Activated gamma-delta T cell treated with anti-CD3 and anti-CD28 coated beads, Interleukin-2, amount 50 U/mL, for 16 hours (primary cell): ENCODE measurements at places on chromosomes 6 and 20.

DNA sequence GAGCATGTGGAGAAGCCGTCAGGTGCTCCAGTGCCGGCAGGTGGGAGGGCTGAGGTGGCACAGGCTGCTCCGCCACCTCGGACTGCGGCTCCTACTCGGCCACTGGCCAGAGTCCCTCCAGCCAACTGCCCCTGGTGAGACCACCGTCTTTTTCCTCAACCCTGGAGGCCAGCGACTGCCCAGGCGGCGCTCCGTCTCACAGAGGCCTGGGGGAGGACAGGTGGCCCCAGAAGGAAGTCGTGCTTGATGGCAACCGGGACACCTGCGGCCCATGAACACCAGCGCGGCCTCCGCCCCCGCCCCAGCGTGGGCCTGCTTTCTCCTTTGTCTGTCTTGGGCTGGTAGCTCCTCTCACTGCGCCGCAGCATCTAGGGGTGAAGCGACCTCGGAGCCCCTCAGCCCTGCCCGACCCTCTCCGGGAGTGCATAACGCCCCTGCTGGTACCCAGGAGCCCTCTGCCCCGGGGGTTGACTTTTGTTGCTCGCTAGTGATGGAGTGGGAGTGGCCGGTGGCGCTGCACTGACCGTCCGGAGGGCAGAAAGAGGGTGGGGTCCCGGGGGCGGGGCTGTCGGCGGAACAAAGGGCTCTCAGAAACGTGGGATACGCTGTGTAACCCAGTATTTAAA lies 706 bp upstream of the TUBB2B start:
- no peak for DNase-seq

- no peak for DNase-seq
Measured at GRCh38 chr6:7762760-7763159, 36.9 kb downstream of the BMP6 start.

DNA sequence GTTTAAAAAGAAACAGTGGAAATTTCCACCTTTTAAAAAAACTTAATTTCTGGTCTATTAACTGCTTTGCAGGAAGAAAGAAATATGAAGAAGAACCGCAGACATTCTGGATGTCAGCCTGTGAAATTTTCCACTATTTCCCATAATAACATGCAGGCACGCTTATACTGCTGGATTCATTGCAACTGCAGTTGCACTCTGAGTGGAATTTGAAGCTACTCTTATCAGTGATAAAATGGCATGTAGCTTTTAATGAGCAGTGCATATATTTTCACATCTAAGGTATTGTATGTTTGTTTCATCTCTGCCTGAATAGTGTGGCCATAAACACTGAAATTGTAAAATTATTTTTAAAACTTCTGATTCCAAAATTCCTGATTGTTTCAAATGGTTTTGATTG lies 28.2 kb downstream of the NCOA3 start:
- DNase-seq = no peak

DNA sequence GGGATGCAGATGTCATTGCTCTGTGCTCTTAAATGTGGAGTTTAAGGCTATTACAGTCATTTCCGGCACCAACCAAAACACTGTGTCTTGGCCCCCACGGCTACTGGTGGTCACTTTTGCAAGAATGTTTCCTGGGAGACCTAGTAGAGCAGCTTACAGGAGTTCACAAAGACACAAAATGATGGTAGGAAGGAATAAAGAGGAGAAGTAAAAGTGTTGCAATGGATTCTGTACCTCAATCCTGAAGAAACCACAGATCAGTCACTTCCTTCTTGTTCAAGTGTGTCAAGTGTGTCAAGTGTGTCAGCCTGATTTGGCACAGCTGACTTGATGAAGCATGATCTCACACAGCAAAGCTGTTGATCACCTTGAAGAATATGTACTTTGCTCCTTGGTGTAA lies 344.0 kb downstream of the PLCB1 start:
- DNase-seq = no peak

GRCh38 chr6:161445021-161445799 lies 171.3 kb upstream of the AGPAT4 start:
- no peak for DNase-seq

DNA sequence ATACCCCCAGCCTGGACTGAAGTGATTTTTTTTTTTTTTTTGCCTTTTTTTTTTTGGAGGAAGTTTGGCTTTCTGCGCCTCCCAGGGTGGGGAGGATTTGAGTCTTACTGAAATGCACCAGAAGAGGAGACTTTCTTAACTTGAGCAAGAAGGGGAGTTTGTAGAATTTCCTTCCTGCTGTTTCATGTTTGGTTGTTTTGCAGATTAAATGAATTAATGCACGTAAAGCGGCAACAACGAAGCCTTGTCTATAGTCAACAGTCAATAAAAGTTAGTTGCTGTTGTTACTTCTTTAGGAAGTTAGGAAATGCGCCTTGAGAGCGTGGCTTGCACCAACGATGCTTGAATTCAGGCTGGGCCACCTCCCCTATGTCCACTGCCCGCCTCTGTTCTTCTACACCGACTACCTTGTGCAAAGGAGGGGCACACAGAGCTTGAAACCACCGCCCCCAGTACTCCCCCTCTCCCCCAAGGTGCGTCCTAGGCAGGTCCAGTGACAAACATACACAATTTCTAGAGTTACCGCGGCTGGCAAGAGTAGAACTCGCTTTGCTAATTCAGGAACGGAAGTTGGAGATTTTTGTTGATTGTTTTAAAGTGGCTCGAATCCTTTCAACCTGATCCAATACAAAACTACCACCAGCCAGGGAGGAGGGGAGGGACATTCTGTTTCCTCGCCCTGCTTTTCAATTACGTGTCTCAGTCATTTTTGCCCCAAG lies 830 bp upstream of the CYP24A1 start:
- no peak for DNase-seq

GRCh38 chr6:150880336-150880735 lies 14.8 kb downstream of the MTHFD1L start:
- no peak for DNase-seq

GRCh38 chr20:10449270-10449669 lies 14.2 kb downstream of the SLX4IP start:
- DNase-seq = no peak

GRCh38 chr6:160221423-160221822 lies 37.2 kb downstream of the SLC22A2 start:
- DNase-seq = no peak

DNA sequence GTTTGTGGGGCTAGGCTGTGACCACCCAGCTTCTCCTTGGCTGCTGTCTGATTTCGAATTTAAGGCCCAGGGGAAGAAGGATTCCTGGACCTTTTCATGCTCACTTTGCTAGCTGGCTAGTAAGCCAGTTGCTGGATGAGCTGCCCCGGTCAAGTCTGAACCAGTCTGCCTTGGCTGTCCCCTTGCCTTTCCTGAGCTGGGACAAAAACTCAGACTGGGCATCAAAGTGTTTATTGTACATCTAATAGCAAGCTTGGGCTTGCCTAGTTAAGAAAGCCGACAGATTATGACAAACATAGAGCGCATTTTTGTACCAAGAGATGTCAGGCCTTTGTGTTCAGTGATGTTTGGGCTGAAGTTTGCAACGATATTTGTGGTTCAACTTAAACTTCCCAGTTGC lies 750 bp upstream of the PAK5 start:
- DNase-seq = no peak

DNA sequence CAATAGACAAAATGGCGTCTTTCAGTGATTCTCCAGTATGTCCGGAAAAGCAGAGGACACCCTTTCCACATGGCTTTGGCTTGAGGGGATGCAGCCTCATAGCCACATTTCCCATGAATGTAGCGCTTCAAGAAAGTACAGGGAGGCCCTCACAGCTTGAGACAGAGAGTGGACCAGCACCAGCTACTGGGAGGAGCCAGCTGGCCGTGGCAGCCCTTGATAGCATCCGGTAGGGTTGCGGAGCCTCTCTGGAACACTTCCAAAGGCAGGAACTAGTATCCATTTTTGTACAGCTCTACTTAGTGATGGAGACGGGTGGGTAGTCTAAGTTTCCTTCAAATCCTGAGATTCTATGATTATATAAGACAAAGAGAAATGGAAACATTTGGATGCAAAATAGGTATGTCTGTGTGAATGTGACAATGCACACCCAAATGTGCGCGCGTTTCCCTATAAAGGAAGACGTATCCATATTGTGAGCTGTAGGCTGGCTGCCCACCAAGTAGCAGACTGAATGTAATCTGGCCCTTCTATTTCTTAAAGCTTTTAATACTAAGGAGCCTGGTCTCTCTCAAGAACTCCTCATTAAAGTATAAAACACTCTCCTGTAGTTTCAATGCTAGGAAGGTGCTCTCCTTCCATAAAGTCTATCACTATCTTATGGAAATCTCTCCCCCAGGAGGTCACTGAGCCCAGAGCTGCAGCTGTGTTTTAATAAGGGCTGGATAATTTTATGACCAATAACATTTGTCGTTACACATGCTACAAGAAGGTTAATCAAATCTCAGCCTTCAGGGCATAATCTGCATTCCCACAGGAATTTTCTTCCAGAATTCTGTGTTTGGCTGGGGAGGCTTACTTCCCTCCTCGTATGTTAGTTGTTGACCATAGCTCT lies 74.0 kb downstream of the SOBP start:
- DNase-seq = no peak

GRCh38 chr6:10595731-10596664 lies 74.8 kb downstream of the GCNT2 start:
- no peak for DNase-seq

DNA sequence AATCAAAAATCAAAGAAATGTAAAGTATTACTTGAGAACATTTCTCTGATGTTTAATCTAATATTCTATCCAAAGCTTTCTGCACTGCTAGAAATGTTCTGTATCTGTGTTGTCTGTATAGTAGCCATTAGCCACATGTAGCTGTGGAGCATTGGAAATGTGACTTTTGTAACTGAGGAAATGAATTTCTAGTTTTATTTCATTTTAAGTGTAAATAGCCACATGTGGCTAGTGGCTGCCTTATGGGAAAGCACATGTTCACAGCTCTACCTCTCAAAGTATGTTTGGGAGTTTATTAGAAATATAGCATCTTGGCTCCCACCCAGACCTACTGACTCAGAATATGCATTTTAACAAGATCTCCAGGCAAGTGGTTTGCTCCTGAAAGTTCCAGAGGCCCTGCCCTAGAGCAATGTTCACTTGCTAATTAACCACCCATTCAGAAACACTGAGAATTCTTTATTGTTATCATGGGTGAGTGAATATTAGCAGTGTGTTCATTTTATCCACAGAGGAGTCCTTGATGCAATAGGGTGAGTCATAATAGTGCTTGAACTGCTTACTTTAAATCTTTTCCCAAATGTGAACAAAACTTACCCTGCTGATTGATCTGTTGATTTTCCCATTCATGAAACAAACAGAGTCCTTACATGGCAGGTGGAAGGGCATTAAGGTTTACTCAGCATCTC lies 282.7 kb downstream of the PLCB1 start:
- no peak for DNase-seq

DNA sequence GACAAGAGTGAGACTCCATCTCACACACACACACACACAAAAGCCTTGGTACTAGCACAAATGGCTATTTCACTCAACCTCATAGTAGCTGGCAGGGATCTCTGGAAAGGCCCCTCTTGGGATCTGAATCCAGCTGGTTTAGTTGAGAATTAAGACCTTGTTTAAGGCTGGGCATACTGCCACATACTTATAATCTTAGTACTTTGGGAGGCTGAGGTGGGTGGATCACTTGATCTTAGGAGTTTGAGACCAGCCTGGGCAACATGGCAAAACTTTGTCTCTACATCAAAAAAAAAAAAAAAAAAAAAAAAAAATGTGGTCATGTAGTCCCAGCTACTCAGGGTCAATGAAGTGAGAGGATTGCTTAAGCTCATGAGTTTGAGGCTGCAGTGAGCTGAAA lies 628.3 kb downstream of the MMUT start:
- DNase-seq = no peak

DNA sequence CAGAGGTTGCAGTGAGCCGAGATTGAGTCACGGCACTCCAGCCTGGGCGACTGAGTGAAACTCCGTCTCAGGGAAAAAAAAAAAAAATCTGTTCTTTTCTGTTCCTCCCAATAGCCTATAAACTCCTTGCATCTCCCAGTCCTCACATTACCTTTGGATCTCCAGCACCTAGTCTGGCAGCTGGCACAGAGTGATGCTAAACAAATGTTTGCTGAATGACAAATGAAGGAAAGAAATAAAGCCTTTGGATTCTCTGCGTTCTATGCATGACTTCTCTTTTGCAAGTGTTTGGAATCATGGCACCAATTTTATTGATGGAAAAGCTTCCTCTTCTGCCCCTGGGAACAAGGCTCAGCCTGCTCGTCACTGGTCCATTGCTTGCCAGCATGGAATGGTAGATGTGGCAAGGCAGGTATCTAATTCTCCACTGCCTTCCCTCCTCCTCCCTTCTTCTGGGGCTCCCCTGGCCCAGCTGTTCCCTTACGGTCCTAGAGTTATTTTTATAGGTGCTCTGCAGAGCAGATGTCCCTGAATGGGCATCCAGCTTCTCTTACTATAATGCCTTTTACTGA lies 53.6 kb upstream of the FYN start:
- DNase-seq = no peak

GRCh38 chr20:1328680-1329330 lies at the start of gene SDCBP2:
Gene SDCBP2 (minus strand): TSS chr20:1329139. CDS start chr20:1320416, 8,723 bp downstream.
- DNase-seq = no peak

DNA sequence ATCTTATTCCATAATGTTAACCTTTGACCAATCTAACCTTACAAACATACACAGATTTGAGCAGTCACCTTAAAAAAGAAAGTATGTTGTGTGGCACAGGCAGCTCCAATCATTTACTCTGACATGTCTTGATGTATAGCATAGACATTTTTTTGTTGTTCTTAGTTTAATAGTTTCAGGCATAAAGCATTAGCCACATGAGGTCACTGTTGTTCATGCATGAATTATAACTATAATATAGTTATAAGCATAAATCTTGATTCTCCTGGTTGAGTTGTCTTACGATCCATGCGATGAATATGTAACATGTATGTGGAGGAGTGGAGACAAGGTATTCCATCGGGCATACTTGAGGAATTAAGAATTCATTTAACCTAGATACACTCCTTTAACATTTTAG lies 26.1 kb upstream of the NKAIN2 start:
- no peak for DNase-seq

- no peak for DNase-seq
Measured at GRCh38 chr6:131838051-131838450, 30.2 kb downstream of the ENPP1 start.

- DNase-seq = no peak
Measured at GRCh38 chr6:160792708-160793107, 90.7 kb downstream of the PLG start.

GRCh38 chr20:61249626-61250025 lies 2.4 kb upstream of the CDH4 start:
- no peak for DNase-seq

DNA sequence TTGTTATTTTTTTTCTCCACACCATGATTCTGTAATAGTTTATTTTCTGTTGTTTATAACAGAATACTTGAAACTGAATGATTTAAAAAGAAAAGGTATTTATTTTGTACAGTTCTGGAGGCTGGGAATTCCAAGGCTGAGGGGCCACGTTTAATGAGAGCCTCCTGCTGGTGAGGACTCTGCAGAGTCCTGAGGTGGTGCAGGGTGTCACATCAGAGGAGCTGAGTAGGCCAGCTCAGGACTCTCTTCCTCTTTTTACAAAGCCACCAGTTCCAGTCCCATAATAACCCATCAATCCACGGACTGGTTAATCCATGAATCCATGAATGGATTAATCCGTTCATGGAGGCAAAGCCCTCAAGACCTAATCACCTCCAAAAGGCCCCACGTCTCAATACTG lies 71.6 kb downstream of the TFAP2A start:
- no peak for DNase-seq

- no peak for DNase-seq
Measured at GRCh38 chr6:19697744-19698290, 139.4 kb upstream of the ID4 start.
